CD4-positive, alpha-beta T cell treated with Interleukin-6 at 100 ng/mL for 8 hours (primary cell): ENCODE measurements at places on chromosomes 7 and 10.
A peak's percentile ranks its signal among the peaks of the same experiment; 100 is the strongest.

- DNase-seq, result peak; percentile 91
Observed at GRCh38 chr10:133373174-133374090, at the start of gene ECHS1. TSS of gene ECHS1 (minus strand) at chr10:133373354. CDS start at chr10:133373333, 21 bp downstream.

DNA sequence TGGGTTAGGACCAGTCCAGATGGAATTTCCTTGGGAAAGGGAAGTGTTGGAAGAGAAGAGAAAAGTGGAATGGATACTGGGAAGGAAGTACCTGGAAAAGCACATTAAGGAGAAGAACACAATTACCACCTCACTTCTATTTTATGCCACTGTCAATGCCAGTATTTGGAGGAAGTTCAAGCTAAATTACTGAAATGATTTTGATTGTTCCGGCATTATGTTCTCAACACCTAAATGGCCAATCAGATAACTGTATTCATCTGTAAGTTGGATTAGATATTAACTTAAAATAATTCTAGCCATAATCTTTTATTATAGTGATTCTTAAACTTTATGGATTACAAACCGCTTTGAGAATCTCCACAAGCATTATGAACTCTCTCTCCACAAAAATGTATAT lies 7.3 kb downstream of the NPVF start:
- no peak for DNase-seq

DNA sequence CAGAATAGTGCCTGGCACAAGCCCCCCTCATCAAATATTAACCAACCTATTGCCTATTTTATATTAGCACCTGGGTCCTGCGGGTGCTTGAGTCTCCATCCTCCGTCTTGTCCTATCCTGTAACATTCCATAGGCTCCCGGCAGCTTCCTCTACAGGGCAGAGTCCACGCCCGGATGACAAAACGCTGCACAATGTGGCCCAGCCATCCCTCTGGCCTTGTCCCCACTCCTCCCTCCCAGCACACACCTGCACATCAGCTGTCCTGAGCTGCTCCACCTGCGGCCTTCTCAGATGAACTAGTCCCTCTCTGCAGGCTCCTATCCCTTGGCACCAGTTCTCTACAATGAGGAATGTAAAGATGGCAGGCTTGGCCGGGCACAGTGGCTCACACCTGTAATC lies 153.5 kb upstream of the PDE1C start:
- DNase-seq, result no peak

- no peak for DNase-seq
Observed at GRCh38 chr7:26374647-26375373, 83.1 kb downstream of the SNX10 start.

- no peak for DNase-seq
Observed at GRCh38 chr10:12045596-12045995, 3.0 kb upstream of the UPF2 start.

- DNase-seq, result no peak
Observed at GRCh38 chr10:16440396-16441133, 3.8 kb downstream of the PTER start.

- DNase-seq, result no peak
Observed at GRCh38 chr10:89263531-89263930, 12.0 kb upstream of the LIPA start.

DNA sequence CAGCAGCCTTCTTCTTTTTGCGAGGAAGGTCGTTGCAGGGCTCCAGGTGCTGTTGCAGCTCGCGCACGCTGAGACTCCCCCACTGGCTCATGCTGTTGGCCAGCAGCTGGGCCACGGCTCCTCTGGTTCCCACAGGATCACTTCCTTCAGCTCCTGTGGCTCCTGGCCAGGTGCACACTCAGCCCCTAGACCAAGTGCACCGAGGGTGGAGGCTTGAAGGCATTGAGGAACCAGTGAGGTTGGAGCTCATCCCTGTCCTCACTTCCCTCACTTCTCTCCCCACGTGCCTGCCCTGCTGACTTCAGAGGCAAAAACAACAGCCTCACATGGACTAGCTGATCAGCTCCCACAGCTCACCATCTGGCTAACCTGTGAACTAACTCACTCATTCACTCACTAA lies 46.2 kb upstream of the ADRB1 start:
- DNase-seq, result no peak

DNA sequence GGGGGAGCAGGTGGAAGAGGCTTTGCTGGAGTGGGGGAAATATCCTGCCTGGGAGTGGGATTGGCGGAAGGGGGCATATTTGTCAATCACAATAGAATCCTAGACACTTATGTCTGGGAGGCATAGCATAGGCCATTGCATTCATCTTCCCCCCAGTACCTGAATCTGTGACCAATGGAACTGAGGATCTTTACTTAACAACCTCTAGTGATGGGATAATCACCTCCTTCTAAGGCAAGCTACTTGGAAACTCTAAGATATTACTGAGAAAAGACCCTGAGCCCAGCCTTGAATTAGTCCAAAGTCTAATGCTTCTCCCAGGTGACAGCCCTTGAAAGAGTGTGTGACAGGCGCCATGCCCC lies 90.7 kb downstream of the NPSR1 start:
- no peak for DNase-seq

DNA sequence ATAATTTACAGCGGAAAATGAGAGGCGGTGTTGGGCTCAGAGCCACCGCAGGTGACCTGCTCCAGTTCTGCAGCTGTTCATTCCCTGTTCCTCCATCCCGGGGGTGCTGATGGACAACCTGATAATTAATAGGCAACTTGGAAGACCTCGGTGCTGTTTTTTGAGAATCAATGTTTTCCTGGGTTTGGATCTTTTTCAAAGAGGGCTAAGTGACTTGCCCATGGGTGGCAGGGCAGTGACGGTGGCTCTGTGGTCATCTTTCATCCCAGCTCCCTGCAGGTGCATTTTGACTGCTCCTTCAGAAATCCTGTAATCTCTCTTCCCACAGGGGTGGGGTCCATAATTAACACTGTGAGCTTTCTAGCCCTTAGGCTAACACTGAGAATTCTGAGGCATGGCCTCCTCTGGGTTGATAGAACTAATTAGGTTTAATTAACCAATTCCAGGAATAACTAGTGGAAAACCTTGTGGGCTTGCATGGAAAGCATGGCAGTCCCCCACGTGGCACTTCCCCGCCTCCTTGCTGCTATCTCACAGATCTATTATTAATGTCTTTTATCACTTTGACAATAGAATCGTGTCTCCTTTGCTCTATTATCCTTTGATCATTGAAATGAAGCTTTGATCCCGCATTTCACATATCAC lies 217.9 kb downstream of the GLRX3 start:
- DNase-seq, result no peak

- no peak for DNase-seq
Observed at GRCh38 chr7:138125598-138126111, 49.4 kb downstream of the AKR1D1 start.

GRCh38 chr7:22983257-22983855 lies 30.6 kb downstream of the HYCC1 start:
- no peak for DNase-seq

GRCh38 chr7:89826557-89826956 lies 327.7 kb upstream of the STEAP1 start:
- no peak for DNase-seq
